ENCODE measurements at places on chromosomes 6 and 20.

DNA sequence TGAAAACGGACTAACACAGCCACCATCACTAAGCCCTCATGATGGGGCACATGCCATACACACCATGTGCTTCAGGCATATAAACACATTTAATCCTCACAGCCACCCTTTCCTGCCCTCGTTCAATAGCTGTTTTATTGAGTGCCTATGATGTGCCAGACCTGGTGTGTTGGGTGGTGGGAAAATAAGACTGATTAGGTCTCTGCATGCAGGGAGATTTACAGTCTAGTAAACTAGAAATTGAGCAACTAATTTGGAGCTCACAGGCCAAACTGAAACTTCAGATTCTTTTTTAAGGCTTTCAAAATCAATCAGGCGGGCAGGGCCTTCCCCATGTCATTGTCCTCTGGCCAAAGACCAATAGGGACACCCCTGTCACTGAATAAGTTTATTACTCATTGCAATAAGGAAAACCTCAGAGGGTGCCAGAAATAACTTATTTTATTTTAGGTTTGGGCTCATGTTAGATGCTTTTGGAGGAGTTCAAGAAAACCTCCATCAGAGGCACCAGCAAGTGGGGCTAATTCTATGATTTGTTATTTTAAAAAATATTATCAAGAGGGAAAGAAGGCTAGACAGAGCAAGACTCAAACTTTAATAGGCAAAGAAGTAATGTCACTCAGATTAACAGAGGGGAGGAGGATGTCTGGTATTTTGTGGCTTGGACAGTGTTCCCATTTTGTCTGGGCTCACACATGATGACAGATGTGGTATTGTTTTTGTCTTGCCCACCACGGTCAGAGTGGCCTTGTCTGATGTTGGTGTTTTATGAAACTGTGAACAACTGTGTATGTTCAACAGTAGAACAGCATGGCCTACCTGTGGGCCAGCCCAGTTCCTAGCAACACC, 12.0 kb downstream of the ZFP64 start:
- no peak for DNase-seq

GRCh38 chr6:30679765-30680535, 6.5 kb downstream of the PPP1R18 start:
- no peak for DNase-seq

DNA sequence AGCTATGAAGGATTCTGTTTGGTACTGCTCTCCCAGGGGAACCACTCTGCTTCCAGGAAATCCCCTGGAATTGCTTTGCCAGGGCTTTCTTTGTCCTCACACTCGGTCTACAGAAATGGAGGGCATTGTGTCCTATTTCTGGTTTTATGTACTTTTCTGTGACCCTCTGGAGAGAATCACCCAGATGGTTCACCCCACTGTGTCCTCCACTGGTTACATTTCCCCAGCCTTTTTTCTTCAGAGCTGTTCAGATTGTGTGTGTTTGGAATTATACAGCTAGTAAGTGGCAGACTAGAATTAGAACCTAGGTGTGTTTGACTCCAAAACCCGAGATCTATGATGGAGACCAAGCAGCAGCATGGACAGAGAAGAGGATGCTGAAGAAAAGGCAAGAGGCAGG, 80.8 kb downstream of the CD164 start:
- no peak for DNase-seq

DNA sequence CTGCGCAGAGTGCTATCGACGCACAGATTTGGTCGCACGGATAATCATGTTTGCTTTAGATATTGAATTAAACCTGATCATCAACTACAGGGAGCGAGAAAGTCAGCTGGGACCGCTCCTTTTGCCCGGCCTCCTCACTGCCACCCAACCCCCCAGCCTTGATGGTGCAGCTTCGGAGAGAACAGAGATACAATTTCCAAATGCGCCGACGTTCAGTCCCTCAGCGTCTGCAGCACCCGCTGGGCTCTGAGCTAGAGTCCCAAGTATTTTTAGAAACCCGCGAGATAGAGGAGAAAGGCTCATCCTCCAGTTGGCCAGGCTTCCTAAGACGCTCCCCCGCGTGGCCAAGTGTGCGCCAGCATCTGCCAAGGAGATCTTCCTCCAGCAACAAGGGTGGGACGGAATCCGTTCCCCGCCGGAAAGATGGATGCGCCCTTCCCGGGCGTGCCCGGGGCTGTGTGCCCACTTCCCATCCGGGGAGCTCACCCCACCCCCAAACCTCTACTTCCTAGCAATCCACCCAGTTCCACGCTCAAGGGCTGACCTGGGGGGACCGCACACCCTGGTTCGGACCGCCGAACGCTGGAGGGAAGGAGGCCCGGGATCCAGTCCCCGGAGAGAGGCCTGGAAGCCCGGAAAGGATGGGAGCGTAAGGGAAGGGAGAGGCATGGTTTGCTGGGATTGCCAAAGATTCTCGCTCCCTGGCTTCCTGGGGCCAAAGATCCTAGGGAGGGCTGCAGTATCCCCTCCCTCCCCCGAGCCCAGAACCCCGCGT, 4.1 kb downstream of the NKX2-2 start:
- no peak for DNase-seq

DNA sequence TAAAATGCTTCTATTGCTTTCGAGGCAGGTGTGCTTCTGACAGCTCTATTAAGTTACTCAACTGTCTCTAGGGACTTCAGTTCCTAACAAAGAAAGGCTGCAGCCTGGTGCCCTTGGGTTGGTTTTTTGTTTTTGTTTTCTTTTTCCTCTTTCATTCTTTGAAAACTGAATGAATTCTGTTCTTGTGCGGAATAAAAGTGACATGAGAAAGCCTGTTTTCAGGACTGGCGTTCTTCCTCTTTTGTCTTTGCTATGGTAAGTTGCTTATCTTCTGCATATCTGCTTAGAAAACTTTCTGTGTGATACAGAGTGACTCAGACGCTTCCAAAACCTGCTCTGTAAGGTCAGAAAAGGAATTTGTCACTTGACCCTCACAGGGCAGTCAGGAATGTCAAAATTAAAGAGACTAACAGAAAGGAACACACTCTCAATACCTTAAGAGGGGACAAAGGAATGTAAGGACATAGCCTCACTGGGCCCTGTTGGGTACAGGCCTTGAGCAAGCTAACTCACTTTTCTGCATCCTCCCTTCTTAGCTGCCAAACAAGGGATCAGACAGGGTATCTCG, 56.2 kb upstream of the NHSL1 start:
- DNase-seq, result no peak

DNA sequence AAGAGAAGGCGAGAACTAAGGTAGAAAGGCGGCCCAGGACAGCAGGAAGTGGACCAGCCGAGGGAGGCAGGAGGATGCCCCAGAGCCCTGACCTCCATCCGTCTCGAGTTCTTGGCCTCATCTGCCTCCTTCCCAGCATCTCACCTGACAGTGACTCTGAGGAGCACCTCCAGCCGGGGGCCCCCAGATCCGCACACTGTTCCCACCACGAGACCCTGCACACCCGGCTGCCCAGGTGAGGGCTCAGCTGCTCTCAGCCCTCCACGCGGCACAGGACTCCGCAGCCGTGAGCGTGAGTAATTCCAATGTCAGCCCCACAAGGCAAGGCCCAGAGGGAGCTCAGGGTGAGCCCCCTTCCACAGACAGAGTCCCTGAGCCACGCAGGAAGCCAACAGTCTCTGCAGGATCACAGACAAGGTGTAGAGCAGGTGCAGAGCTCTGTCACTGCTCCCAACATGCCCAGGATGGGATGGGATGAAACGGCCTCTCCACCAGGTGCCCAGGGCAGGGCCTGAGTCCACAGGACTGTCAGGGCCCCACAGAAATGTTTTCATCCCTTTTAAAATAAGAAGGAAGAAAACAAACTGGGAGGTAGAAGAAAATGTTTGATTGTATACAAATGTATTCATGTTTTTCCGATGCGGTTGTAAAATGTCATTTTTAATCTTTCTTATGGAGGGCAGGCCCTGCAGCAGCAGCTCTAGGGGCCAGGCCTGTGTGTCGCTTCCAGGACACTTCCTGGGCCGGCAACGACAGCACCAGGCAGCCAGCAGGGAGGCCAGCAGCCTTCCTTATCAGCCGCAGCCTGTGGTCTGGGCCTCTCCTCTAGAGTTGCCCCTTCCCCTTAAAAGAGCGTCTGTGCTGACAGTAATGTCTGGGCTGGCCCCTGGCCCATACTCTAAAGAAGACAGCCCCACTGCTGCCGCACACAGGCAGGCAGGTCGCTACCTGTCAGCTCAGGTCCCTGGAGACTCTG, 66.9 kb downstream of the DLL1 start:
- DNase-seq, result peak; percentile 51

DNA sequence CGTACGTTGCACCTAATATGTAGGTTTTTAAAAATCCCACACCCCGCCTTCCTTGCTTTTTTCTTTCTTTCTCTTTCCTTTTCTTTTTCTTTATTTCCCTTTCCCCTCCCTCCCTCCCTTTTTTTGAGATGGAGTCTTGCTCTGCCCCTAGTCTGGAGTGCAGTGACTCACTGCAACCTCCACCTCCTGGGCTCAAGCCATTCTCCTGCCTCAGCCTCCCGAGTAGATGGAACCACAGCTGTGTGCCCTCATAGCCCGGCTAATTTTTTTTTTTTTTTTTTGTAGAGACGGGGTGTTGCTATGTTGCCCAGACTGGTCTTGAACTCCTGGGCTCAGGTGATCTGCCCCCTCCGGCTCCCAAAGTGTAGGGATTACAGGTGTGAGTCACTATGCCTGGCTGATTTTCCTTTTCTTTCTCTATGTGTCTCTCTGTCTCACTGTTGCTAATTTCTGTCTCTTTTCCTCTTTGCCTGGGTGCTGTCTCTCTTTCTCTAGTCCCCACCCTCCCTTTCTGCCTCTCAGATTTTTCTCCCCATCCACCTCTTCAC, 61.2 kb downstream of the SRC start:
- DNase-seq, result no peak

GRCh38 chr6:127077886-127078285, 40.6 kb upstream of the RSPO3 start:
- DNase-seq, result no peak

DNA sequence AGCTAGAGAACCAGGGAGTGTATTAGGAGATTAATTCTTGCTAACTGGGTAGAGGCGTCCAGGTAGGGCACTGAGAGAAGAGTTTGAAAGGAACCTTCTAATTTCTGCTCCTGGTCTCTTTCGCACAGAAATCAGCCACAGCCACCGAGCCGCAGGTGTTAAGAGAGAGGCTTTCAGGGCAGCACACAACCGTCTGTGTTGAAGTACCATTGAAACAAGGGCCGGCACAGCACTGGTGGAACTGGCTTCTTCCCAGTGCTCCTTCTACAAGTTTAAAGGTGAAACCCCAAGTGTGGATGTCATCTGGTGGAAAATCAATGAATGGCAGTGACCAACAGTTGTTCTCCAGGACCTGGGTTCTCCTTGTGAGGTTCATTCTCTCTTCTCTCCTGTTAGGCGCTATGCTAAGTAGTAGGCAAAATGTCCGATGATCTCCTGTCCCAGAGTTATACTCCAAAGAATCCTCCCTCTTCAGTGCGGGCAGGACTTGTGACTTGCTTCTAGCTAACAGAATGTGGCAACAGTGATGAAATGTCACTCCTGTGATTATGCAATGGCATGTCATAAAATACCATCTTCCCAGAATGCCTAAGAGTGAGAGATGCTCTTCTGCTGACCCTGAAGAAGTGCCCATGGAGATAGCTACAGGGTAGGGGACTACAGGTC, 15.0 kb upstream of the RIN2 start:
- DNase-seq, result no peak

GRCh38 chr6:133130863-133131262, 110.3 kb upstream of the EYA4 start:
- no peak for DNase-seq

GRCh38 chr20:59214073-59214472, 50.5 kb downstream of the ZNF831 start:
- DNase-seq, result no peak

GRCh38 chr6:149961728-149962425, 1.9 kb upstream of the ULBP1 start:
- DNase-seq, result no peak

- DNase-seq, result no peak
Measured at GRCh38 chr6:44225579-44226325, 2.4 kb downstream of the SLC29A1 start.

GRCh38 chr20:38350879-38351775, 4.8 kb downstream of the LBP start:
- peak; percentile 83 for DNase-seq

DNA sequence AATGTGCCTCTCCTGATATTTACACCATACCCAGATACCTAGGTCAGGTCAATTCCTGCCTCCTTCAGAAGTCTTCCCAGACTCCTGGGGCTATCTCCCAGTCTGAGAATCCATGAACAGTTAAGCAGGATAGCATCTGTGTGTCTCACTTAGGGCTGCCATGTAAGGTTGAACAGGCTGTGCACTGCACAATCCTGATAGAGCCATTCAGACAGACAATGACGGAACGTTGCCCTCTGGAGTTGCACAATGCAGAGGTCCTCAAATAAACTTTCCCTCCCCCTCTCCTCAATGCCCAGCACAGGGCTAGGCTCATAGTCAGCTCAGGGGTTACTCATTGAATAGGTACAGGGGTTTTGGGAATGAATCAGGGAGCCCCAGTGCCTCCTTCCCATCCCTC, 89.7 kb downstream of the CD40 start:
- DNase-seq, result no peak

DNA sequence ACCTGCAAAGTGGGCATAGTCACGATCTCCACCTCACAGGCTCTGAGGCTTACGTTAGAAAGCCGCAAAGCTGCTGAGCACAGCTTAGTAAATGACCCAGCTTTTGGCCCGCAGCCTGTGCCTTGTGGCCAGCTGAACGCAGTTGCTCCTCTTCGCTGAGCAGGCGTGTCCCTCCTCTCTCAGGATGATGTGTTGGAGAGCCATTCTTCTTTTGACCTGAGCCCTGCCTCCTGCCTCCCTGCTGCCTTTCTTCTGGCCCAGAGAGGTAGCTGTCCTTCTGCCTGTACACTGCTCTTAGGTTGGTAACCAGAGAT, 47.6 kb upstream of the MYL9 start:
- peak; percentile 82 for DNase-seq

DNA sequence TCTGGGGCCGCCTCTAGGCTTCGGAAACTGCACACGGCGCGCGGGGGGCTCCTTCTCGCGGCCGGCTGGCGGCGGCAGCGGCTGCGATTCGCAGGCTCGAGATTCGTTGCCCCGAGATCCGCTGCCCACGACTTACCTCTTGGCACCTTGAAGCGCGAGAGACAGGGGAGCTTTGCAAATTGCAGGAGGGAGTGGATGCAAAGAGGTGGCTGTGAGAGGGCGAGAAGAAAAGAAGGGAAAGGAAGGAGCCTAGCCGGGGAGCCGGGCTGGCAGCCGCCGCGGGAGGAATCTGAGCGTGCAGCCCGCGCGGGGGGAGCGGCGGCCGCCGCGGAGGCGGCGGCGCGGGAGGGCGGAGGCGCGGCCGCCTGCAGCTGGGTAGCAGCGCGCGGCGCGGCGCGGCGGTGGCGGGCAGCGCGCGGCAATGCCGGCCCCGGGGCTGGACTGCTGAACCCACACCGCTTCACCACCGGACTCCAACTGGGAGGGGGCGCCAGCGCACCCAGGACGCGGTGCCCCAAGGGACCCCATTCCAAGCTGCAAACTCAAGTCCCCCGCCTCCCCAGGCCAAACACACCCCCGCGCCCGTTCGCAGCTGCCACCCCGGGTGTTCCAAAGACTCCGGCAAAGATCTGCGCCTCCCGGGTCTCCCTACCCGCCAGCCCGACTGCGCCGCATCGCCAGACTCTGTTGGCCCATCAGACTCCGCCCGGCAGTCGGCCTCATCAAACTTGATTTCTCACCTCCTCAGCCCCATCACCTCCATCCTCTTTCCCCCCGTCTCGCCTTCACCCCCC, 44.2 kb upstream of the SUPT3H start:
- DNase-seq, result peak; percentile 86

- no peak for DNase-seq
Measured at GRCh38 chr20:46740214-46740609, 30.8 kb downstream of the SLC2A10 start.

GRCh38 chr6:31776485-31776988, 591 bp downstream of the VWA7 start:
- no peak for DNase-seq

Data from sciatic nerve (tissue), 2 donors.